SK-MEL-5 (cell line): ENCODE measurements at places on chromosomes 4 and X. TPM values are rescaled to one million over a fixed set of nuclear protein-coding genes. Genes with fewer than 3 reads are reported as not detected.

Gene DCAF4L1
- total RNA-seq, result 0.18 and 0.21 TPM in 2 replicates

Gene TEX11
- 0.11 TPM in 1 of 2 replicates, not detected in the other for total RNA-seq

DNA sequence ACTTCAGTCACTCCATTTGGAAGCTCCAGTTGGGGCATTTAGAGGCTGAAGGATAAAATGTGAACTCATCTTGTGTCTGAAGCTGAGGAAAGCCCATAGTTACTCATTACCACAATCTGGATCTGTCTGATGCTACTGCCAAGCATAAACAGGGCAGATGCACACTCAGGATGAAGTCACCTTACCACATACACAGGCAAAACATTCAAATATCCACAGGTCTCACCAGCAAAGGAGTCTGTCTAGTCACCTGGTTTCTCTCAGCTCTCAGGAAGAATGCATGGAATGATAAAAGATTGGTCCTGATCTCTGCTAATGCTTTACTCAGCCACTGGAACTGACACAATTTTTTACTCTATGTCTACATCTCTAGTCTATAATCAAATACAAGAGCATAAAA lies 13.0 kb upstream of the ODAPH start:
- no peak for DNase-seq

GRCh38 chr4:174314770-174315169 lies 31.1 kb downstream of the CEP44 start:
- DNase-seq, result no peak

DNA sequence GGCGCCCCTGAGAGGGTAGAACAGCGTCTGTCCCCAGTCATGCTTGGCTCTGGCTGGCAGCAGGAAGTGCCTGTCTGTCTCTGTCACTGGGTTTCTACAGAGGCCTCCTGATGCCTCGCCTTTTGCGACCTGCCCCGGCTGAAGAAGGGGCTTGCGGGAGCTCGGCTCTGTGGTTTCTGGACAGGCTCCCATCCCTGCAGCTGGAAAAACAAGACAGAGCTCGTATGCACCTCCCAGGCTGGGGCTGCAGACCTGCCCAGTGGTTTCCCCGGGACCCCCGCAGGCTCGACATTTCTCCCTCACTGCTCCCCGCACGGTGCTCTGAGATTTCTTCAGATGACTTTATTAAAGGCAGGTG lies 57.0 kb upstream of the SORCS2 start:
- DNase-seq, result no peak

DNA sequence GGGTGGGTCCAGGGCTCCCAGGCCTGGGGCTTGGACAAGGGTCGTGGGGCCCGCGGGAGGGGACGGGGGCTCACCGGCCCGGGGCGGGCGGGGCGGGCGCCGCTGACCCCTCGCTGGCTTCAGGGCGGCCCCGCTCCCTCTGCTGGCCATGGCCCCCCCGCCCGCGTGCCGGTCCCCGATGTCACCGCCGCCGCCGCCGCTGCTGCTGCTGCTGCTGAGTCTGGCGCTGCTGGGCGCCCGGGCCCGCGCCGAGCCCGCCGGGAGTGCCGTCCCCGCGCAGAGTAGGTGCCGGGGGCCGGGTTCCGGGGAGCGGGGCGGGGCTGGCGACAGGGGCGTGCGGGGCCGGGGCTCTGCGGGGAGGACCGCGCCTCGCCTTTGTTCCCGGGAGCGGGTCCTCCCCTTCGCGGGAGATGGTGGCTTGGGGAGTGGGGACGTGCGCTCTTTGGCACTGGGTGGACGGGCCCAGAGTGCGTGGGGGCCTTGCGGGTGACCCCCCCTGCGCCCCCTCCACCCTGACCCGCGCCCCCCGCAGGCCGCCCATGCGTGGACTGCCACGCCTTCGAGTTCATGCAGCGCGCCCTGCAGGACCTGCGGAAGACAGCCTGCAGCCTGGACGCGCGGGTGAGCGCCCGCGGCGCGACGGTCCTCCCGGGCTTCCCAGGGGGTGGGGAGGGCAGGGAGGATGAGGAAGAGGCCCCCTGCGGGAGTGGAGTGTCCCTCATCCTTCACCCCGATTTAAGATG lies 16.8 kb upstream of the NAT8L start:
- no peak for DNase-seq

Gene NUDT11
- total RNA-seq, result 9.3 and 9.6 TPM in 2 replicates

GRCh38 chr4:89894649-89895550 lies at the start of gene MMRN1:
MMRN1 (plus strand) TSS chr4:89894854; CDS start chr4:89894972, 118 bp downstream.
- DNase-seq, result no peak

GRCh38 chr4:127606823-127607222 lies 25.9 kb upstream of the INTU start:
- DNase-seq, result no peak

- DNase-seq, result peak; percentile 24
Observed at GRCh38 chrX:15188039-15188438, 81.8 kb downstream of the ASB9 start.

DNA sequence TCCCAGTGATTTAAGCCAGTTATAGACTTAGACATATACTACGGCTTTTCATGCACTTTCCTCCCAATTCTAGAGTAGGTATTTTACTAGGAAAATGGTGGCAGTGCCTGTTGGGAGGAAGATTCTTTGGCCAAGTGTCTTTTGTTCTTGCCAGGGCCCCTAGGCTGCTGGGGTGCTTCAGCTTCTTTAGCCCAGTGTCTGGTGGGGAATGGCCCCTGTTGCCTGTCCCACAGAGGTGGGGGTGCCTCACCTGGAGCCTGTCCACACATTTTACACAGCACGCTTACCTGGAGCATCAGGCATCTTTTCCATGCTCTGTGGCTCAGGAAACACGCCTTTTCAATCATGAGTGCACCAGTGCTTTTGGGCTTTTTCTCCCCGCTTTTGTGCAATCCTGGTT lies 33.2 kb upstream of the MSANTD1 start:
- no peak for DNase-seq

DNA sequence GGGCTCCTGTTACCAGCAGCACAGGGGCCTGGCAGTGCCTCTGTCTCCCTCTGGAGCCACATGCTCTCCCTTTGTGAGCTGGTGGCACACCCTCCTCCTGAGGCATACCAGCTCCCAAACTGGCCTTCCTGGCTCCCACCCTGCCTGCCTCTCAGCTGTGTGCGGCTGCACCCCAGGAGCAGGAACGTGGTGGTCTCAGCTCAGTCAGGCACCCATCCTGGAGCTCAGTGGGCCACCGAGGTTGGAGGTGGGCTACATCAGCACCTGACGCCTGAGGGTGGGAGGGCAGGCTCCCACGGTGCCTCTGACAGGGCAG lies 85.9 kb upstream of the NKX1-1 start:
- DNase-seq, result no peak

Gene ARMCX2
- total RNA-seq, result 40.8 and 43.2 TPM in 2 replicates

Gene TMPRSS11F
- 0.13 and 0.18 TPM in 2 replicates for total RNA-seq

DNA sequence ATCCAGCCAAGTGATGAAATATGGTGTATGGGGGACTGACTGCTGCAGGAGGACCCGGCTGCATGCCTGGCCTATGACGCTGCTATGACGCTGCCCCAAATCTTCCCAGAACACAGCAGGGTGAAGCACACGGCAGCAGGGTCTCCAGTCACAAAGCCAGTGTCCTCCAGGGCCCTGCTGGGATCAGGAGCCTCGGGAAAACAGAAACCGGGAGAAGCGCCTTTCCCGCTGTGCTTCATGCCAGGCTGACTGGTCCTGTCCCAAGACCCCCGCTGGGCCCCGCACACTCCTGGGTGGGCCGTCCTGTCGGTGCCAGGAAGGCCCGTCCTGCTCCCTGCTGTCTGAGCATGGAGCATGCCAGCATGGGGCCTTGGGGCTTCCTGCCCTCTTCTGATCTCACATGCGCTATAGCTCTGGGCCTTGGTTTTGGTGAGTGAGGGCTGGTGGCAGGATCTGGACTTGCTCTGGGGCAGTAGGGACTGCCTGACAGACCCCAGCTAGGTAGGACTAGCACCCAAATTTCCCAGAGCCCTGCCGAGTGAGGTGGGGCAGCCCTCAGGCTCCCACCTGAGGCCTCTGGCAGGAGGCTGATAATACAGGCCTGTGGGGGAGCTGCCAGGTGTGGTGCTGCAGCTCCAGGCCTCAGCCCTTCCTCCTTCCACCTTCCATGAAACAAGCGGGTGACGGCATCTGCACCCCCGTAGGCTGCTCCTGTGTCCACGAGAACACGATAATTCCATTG lies 64.0 kb downstream of the ACOX3 start:
- DNase-seq, result no peak

- DNase-seq, result no peak
Observed at GRCh38 chrX:151920530-151920929, 7.8 kb downstream of the MAGEA4 start.

DNA sequence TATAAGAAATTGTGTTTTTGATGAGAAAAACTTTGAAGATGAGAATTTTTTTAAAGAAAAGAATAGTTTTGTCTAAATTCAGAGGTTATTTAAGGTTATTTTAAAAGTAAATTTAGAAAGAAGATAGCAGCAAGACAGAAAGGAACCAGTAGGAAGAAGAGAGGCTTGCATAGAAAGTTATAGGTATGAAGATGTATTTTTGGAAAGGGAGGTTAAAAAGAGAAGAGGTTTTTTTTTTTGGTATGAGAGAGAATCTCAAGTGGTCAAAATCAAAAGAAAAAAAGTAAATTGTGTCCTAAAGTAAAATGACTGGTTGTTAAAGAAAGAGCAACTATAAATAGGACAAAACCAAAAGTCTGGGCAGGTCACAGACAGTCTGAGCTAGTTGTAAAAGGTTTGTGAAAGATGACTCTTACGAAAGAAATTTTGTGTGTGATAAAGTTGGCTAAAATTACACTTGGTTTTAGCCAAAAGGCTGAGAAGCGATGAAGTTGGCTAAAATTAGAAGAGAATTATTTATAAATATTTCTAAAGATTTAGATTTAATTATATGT lies 16.4 kb upstream of the EIF4E start:
- DNase-seq, result no peak

DNA sequence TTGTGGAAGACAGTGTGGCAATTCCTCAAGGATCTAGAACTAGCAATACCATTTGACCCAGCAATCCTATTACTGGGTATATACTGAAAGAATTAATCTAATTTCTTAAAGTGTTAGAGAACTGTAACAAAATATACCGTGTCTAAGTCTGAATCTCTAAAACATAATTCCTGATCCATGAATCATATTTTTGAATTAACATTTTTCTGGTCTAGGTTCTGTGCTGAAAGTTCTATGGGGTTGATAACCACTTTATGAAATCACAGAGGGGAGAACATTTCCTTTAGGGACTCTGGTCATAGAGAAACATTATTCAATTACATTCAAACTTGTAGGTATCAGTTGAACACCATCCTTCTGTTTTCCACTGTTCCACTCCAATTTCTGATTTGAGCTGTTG lies 91.9 kb upstream of the ETNPPL start:
- DNase-seq, result no peak

DNA sequence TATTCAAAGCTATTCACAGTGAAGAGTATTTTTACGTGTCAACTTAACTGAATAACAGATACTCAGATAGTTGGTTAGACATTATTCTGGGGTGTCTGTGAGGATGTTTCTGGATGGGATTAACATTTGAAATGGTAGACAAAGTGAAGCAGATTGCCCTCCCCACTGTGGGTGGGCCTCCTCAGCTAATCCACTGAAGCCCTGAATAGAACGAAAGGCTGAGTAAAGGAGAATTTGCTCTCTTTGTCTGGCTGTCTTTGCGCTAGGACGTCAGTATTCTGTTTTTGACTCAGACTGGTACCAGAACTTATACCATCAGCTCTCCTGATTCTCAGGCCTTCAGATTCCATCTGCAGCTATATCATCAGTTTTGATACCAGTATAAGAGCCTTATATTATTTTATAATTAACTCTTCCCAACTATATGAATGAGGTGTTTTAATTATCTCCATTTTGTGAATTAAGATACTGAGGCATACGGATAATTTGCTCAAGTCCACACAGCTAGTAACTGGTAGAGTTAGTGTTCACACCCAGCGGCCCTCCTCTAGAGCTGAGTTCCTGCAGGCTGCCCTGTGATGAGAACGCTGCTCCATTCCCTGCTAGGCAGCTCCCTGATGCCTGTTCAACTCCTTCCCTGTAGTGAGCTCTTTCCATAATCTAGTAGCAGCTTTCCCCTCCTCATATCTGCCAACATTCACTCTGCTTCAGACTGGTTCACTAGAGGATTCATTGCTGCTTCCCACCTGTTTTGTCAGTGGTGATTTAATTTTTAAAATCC lies 87.5 kb downstream of the RBM46 start:
- DNase-seq, result no peak

GRCh38 chr4:74439952-74440351 lies 5.0 kb upstream of the AREG start:
- DNase-seq, result no peak

Gene MAGED4
- 3.5 and 22.5 TPM in 2 replicates for total RNA-seq

DNA sequence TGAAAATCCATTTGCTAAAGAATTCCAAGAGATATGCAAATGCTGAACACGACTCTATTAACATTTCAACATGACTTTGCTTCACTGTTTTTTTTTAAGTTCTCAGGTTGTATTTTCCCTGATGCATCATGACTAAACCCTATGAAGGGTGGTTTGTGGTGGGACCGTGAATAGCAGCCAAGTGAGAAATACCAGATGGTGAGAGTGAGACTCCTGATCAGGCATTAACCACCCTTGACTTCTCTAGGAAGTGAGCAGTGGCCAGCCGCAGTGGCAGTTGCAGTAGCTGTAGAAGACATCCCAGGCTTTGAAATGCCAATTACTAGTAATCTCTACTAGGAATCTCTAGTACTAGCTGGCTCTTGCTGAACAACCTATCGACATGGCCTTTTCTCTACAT lies 383.4 kb downstream of the FAM133A start:
- DNase-seq, result no peak

Gene GAGE1
- total RNA-seq, result 63.9 and 67.5 TPM in 2 replicates

DNA sequence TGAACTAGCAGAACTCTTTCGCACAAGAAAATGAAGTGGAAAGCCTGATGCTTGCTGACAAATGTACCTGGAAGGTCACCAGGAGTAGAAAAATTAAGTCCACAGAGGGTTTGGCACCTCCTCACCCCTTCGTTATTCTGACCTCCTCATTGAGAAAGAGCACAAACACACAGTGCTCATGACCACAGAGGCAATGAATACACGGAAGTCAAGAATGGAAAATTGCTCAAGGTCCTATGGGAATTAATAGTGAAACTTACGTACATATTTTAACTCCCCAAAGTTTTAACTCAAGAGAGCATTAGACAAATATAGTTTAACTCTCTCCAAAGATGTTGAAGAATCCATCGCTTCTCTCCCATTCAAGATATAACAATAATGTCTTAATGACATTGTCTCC lies 83.6 kb upstream of the CAMK2D start:
- no peak for DNase-seq

- no peak for DNase-seq
Observed at GRCh38 chr4:161208564-161208963, 955.2 kb downstream of the FSTL5 start.

Gene USP17L29
- not detected in 2 replicates for total RNA-seq

DNA sequence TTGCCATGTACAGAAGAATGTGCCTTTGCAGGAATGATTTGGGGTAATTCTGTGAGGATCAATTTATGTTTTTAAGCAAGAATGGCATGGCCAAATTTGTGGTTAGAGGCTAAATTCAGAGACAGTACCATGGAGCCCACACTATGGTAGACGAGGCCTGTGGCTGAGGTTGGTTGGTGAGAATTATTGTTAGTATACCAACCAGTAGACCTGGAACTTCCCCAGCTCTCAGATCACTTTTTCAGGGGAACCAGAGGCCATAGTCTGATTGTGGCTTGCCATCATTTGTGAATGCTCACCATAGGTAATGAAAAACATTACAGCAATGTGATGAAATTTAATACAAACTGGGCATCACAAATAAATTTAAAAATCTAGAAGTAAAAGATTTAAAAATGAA lies 56.3 kb downstream of the SHISA3 start:
- no peak for DNase-seq
